Mammary epithelial cell (primary cell): ENCODE measurements at places on chromosomes 6 and 20. TPM values are rescaled to one million over a fixed set of nuclear protein-coding genes. Genes with fewer than 3 reads are reported as not detected.

Gene HLA-DQB1
- total RNA-seq: 0.17 TPM

Gene METTL24
- total RNA-seq: not detected

Gene ID1
- 66.2 TPM for total RNA-seq

- no peak for DNase-seq
Observed at GRCh38 chr6:14702678-14703077, 543.2 kb upstream of the JARID2 start.

Gene C20orf204
- total RNA-seq: 0.91 and 1.0 TPM in 2 replicates

DNA sequence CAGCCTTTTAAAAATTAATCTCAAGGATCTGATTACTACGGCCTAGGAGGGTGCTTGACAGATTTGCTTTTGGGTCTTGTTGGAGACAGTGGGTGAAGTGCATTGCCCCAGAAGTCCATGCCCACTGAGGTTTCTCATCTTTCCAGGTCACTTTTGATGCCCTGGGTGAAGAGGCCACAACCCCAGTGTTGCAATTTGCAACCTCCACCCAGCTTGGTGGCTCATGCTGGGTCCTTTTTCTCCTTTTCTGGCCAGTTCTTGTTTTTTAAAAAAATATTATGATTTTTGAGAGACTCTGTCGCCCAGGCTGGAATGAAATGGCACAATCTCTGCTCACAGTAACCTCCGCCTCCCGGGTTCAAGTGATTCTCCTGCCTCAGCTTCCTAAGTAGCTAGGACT lies 9.4 kb downstream of the STX11 start:
- DNase-seq: no peak
